Fibroblast of skin of right biceps (primary cell): ENCODE measurements at places on chromosomes 16 and 17.

DNA sequence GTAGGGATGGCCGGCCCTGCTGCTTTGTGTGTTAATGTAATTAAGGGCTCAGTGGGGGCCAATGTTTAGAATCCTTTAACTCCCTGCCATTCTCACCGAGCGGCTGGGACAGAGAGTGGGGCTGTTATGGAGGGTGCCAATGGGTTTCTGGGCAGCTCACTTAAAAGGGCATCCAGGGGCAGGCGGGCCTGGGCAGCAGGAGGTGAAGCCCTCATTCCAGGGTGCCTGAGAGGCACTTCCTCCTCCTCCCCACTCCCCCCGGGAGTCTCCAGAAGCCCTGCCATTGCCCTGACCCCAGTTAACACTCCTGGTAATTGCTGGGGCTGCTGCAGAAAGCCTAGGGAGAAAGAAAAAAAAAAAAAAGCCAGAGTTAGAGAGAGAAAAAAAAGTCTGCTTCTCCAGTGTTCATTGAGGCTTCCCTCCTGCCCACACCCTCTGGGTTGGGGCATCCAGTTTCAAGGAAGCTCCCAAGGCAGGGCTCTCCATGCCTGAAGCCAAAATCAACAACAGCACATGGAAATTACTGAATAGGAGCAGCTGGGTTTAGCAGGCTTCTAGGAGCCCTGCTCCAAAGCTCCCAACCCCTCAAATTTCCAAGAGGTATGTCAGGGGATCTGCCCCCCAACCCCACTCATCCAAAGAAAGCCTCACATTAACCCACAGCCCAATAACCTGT lies 28.0 kb downstream of the CUEDC1 start:
- peak; percentile 72 for DNase-seq

DNA sequence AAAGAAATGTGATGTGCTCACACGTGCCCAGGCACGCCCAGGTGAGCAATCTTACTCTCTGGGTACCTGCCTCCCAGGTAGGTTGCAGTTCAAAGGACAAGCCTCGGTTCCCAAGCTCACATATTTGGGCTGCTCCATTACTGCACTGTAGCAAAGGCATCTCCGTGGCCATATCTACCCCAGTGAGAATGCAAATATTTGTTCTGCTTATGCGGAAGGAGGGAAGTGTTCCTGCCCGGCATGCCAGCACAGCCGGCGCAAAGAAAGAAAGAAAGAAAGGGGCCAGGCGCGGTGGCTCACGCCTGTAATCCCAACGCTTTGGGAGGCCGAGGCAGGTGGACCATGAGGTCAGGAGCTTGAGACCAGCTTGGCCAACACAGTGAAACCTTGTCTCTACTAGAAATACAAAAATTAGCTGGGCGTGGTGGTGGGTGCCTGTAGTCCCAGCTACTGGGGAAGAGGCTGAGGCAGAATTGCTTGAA lies 30.7 kb downstream of the SLC43A2 start:
- DNase-seq: no peak

GRCh38 chr16:86765389-86766026 lies 187.2 kb downstream of the FOXL1 start:
- DNase-seq: no peak

DNA sequence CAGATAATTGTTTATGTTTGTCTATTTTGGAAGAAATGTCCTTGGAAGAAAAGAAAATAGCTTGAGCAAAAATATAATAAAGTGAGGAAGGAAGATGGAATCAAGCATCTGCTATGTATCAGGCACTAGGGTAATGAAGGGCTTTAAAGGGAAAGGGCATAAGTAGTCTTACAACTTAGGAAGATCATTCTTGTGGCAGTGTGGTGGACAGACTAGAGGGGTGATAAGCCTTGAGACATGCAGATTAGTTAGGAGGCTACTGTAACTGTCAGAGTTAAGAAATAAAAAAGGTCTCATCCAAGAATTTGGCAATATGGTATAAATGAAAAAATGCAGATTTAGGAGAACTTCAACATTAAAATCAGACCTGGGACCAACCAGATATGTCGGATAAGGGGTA lies 14.9 kb downstream of the FAM222B start:
- no peak for DNase-seq

GRCh38 chr17:8359769-8360168 lies 16.7 kb downstream of the KRABD2 start:
- DNase-seq: peak; percentile 83

DNA sequence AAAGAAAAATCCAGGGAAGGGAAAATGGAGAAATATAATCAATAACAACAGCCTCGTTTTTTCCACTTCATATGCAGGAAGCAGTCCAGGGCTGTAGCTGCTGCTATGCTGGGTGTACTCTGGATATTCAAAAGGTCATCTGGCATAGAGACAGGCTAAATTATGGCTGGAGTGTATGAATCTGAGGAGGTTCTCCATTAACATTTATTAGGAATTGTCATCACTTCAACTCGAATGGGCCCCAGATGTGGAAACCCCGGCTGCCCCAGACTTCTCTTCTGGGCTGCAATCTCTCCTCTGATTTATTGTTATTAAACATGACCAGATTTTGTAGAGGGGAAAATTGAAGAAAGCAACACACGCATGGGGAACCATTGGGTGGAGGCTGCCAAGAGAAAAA lies 33.5 kb upstream of the SKAP1 start:
- peak; percentile 5 for DNase-seq

- peak; percentile 81 for DNase-seq
Observed at GRCh38 chr16:70553645-70554044, 30.0 kb downstream of the SF3B3 start.

DNA sequence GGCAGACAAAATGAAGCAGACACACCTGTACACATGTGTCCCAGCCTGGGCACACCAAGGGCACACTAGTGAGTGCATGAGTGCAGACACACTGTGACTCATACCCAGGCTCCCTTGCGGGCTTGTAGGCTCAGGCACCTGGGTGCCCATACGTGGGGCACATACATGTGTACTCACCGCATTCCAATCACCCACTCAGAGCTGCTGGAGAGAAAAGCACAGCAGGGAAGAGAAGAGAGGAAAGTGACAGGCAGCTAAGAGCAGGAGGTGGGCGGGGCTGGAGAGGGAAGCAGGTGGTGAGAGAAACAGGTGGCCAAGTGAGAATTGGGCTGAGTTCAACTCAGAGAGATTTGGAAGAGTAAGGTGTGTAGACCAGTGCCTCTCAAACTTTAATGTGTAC lies 54.0 kb downstream of the TMEM132E start:
- no peak for DNase-seq

DNA sequence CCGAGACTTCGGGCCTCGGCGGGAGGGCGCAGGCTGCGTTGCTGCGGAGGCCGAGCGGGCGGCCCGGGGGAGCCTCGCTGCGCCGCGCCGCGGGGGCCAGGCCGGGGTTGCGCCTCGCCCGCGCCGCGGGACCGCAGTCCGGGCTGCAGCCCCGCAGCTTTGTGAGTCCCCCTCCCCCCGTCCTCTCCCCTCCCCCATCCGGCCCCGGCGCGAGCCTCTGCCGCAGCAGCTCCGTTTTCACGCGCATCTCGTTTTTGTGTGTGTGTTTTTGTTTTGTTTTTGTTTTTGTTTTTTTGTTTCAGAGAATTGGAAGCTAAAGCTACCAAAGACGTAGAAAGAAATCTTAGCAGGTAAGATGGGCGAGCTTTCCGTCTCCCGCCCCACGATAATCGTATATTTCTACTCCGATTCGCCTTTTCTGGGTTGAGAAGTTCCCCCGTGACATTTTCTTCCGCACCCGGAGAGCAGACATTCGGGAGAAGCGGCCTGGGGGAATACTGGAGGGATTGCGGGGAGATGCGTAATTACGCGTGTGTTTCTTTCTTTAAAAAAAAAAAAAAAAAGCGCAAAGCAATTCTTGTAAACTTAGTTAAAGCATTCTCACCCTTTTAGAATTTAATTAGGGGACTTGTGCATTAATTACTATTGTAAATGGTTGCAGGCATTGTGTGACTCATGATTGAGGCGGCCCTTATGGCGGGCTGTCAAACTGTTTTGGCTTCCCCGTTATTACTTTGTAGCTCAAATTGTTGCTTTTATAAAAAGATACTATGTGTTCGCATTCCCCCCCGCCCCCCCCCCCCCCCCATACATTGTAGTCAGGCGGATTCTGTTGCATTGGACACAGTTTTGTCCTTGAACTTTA lies 732 bp downstream of the TNRC6A start:
- peak; percentile 46 for DNase-seq

DNA sequence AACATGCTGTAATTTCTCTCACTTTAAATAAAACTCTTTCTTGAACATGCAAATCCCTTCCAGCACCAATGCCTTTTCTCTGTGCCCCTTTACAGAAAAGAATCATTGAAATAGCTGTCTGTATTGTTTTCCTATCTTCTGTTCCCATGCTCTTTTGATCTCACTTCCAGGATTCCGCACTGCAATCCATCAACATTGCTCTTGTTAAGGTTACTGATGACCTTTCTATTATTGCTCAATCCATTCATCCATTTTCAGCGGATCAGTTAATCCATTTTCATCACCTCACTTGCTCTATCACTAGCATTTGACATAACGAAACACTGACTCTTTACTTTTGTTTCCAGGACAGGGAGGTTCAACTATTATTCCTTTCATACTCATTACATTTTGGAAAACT lies 130.5 kb downstream of the ABCA8 start:
- no peak for DNase-seq

DNA sequence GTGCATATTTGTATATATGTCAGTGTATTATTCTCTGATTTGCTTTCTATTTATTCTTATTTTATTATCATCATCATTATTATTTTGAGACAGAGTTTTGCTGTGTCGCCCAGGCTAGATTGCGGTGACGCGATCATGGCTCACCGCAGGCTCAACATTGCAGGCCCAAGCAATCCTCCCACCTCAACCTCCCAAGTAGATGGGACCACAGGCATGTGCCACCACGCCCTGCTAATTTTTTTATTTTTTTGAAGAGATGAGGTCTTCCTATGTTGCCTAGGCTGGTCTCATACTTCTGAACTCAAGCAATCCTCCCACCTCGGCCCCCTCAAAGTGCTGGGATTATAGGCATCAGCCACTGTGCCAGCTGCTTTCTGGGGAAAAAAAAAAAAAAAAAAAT lies 8.4 kb upstream of the ARHGAP17 start:
- peak; percentile 33 for DNase-seq

DNA sequence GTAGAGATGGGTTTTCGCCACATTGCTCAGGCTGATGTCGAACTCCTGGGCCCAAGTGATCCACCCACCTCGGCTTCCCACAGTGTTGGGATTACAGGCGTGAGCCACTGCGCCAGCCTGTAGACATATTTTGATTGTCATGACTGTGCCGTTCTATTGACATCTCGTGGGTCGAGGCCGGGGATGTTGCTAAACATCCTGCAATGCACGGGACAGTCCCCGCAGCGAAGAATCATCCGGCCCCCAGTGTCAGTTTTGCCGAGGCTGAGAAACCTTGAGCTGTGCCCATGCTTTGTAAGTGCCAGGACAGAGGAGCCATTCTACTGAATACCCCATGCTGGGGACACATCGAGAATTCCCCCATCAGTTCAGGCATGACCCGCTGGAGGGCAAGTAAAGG lies 69.1 kb upstream of the GSE1 start:
- DNase-seq: no peak

DNA sequence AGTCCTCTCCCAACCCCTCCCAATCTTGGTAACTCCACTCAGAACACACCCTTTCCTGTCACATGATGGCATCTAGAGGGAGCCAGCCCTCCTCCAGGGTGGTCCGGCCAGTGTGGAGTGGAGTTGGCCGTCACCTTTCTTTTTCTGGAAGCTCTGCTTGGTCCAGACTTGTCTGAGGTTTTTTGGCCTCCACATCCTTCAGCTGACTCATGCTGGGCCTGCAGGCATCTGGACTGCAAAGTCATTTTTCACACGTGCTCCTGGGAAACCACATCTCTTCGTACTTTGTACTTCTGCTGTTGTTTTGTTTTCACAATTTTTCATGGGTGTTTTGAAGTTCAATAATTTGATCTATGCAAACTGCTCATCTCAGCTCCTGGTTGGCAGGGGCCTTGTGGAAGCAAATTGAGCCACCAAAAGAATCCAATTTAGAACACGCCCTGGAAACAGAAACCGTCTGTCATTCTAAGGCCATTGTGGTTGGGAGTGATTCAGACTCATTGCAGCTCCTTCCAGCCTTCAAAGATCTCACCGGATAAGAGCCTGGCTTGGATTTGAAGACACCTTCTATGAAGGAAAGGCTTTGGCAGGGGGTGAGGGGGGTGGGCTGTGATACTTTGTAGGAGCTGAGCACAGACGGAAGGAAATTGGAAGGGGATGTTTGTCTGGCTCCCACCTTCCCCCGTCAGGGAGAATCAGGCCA lies 42.4 kb upstream of the NF1 start:
- DNase-seq: peak; percentile 97

GRCh38 chr16:66620429-66620795 lies 15.9 kb downstream of the CMTM3 start:
- DNase-seq: no peak

DNA sequence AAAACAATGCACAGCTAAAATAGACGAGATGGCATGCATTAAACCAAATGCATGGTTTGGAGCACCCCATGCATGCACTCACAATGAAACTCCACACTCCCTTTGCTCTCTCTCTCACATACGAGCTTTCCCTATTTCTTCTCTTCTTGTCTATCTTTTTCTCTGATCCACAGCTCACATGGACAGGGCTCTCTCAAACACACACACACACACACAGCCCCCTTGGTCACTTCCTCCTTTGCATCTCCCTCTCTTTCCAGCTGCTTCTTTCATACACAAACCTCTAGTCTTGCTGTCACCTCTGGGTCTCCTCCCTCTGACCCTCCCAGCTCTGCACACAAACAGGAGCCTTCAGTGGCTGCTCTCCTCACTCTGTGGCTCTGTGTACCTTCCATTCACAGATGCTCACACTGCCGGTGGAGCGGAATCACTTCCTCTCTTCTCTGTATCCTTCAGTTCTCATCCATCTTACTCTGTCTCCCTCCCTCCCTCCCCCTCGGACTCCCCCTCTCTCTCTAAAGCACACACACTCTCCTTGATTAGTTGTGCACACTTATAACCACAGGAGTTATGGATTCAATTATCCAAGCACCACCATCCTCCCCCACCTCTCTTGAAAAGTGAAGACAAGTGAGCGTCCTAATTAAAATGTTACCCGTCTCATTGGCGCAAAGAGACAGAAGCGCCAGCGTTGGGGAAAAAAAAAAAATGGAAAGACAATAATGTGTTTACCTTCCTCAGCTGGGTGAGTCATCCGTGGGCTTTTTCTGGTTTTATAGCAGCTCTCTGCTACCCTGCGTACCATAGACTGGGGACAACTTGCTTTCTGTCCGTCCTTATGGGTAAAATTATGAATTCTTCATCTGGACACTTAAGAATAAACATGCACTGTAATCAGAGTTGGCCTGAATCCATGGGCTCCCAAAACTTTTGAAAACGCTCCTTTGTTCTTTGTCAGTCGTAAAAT lies 90.8 kb downstream of the SHISA6 start:
- DNase-seq: peak; percentile 27

DNA sequence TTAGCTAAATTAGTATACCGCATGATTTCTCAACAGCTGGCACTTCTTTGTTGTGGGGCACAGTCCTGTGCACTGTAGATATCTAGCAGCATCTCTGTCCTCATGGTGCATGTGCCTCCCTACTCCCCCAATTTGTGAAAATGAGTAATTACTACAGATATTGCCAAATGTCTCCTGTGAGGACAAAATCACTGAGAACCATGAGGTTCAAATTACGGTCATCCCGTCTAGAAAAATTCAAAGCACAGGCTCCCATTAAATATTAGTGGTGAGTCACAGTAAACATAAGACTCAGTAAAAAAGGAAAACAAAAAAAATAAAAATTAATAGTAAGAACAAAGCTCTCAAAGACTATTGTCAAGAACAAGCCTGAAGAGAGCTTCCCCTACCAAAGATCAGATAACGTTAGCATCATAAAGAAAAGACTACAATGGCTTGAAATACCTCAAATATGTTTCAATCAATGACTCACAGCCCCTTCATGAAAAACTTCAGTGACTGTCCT lies 57.8 kb downstream of the STH start:
- DNase-seq: peak; percentile 58

- no peak for DNase-seq
Observed at GRCh38 chr17:77445760-77446532, 305.2 kb downstream of the SEC14L1 start.
